Karpas-422 (cell line): ENCODE measurements at places on chromosomes 2 and 18. TPM values are rescaled to one million over a fixed set of nuclear protein-coding genes. Genes with fewer than 3 reads are reported as not detected.
A peak's percentile ranks its signal among the peaks of the same experiment; 100 is the strongest.

ZC3H8 gene
- 25.7 and 33.0 TPM in 2 replicates for total RNA-seq

EFEMP1 gene
- 3.2 TPM in 1 of 2 replicates, not detected in the other for total RNA-seq

ASXL3 gene
- total RNA-seq, result not detected in 2 replicates

C2orf78 gene
- not detected in 2 replicates for total RNA-seq

UGT1A3 gene
- total RNA-seq, result not detected in 2 replicates

SALL3 gene
- total RNA-seq, result not detected in 2 replicates

MEP1B gene
- total RNA-seq, result not detected in 2 replicates

SFT2D3 gene
- 3.2 and 4.0 TPM in 2 replicates for total RNA-seq

GRCh38 chr2:129301431-129301913, 678.0 kb upstream of the RAB6C start:
- no peak for DNase-seq

- no peak for DNase-seq
Measured at GRCh38 chr2:38138419-38138818, 62.5 kb upstream of the CYP1B1 start.

GRCh38 chr18:53603276-53603675, 621.2 kb downstream of the MBD2 start:
- DNase-seq, result no peak

DNA sequence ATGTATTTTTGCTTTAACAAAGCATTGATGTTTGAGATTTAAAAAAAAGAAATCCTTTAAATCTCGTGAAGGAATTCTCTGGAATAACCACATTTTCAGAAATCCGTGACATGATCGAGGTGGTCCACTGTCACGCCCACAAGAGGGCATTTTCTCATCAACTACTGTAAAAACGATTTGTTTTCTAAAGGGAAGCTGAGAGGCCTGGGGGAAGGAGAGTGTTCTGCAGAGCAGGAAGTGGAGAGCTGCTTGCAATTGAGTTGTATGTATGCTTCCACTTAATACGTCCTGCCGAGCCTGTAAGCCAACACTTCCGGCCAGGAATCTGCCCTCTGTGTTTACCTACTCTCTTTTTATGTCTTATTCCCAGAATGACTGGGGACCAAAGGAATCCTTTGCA, 19.4 kb downstream of the KLHL29 start:
- DNase-seq, result peak; percentile 75

- DNase-seq, result no peak
Measured at GRCh38 chr18:68841301-68841700, 43.4 kb downstream of the CCDC102B start.

DNA sequence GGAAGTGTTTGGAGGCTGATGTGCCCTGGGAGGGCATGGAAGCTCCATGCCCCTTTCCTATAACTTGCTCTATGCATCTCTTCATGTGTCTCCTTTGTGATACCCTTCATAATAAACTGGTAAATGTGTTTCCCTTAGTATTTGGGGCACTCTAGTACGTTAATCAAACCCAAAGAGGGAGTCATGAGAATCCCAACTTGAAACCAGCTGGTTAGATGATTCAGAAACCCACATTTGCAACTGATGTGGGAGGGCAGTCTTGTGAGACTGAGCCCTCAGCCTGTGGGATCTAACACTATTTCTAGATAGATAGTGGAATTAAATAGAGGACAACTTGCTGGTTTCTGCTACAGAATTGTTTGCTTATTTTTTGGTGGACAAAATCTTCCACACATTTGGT, 20.3 kb downstream of the ANKRD30B start:
- no peak for DNase-seq

GRCh38 chr2:223856584-223856983, 19.2 kb upstream of the AP1S3 start:
- DNase-seq, result no peak

DNA sequence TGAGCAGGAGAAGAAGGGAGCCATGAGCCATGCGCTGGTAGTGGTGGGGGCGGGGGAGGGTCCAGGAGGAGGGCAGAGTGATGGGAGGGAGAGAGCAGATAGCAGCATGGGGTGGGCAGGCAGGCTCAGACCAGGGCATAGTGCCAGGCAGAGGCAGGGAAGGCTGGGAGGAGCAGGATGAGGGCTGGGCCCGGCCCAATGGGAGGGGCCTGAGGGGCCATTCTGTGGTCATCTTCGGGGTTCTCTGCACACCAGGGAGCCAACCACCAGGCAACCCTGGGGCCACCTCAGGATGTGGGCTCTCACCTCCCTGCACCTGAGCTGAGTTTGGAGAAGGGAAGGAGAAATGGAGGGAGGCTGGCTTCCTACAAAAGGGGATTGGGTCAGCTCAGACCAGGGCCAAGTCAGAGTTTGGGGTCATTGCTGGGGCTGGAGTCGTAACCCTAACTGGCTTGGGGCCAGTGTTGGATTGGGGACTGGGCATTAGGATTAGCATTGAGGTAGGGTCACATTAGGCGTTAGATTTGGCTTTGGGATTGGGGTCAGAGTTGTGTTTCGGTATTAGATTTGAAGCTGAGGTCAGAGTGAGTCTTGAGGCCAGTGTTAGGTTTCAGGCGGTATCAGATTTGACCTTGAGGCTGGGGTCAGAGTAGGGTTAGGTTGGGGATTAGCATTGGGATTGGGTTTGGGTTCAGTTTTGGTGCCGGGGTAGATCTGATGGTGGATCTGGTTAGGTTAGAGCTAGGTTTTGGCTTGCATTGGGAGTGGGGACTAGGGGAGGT, 11.2 kb downstream of the VIL1 start:
- DNase-seq, result peak; percentile 32

DNA sequence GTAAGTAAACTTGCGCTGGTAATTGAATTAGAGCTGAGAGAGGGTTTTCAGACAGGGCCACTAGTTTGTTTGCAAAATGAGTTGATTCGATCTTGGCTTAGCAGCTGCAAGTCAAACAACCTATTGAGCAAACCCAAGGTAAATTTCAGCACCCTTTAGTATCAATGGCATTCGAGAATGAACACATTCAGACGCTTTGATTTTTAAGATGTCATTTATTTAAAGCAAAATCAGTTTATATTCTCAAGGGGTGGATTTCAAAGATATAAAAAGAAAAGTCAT, 44.2 kb downstream of the TGIF1 start:
- peak; percentile 65 for DNase-seq

DNA sequence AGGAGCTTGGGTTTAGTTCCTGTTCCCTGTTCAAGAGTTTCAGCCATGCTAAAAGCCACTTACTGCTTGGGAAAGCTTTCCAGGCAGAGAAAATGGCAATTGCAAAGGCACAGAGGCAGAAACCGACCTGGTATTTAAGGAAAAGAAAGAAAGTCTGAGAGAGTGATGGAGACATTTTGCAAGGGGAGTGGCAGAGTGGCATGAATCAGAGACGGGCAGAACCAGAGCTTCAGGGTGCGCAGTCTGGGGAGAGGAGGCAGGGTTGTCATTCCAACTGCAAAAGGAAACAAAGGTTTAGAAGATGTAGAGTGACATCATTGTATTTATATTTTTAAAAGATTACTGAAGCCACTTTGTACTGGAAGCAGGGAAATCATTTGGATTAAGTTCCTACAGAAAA, 14.9 kb upstream of the GNAL start:
- DNase-seq, result no peak

- no peak for DNase-seq
Measured at GRCh38 chr2:29011418-29012060, 30.4 kb downstream of the TOGARAM2 start.

DNA sequence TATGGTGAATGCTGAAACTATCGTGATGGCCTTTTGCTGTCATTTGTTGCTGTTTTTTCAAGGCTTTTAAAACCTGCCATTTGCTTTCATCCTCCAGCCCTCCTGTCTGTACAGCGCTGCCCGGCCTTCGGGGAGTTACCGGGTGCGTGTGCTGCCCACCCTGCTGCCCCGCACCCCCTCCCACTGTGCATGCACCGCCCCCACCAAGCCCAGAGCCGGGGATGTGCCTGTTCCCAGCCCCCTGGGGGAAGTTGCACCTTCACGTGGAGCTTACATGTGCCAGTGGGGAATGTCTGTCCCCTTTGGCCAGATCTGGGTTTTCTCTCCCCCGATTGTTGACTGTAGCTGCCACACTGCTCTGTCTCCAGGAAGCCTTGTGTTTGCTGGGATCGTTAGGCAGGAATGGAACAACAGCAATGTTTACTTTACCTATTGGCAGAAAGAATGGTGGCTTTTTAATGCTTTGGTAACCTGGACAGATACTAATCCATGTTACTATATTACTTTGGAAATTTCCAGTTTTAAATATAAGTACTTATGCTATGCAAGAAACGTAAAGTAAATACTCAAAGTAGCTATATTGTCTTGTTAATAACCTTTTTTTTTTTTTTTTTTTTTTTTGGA, 64.8 kb upstream of the RBM44 start:
- no peak for DNase-seq
